GM19239 (cell line): ENCODE measurements at places on chromosomes 7 and 10.

- DNase-seq, result no peak
Observed at GRCh38 chr7:156881679-156882078, 11.3 kb downstream of the LMBR1 start.

GRCh38 chr7:37312608-37313007 lies 136.1 kb downstream of the ELMO1 start:
- no peak for DNase-seq

GRCh38 chr10:122117475-122117874 lies 128.5 kb downstream of the TACC2 start:
- DNase-seq, result no peak

GRCh38 chr10:32004161-32004591 lies 52.0 kb downstream of the KIF5B start:
- DNase-seq, result no peak
